ENCODE measurements at places on chromosomes 13 and 19.

DNA sequence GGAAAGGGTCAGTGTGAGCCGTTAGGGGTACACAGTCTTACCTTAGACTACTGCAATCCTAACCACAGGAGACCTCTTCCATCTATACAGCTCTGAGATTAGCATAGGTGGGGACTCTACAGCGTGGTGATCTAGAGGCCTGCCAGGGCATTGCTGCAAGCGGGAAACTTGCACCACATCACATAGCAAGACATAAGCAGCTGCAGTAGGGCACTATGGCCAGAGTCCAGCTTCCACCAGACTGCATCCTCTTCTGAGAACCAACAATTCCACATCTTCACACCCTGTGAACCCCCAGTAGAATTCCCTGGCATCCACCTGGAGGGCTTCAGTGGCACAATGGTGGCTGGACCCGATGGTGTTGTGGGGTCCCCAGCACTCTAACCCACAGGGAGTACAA is 1564.3 kb upstream of the PRR20A start:
- no peak for DNase-seq

DNA sequence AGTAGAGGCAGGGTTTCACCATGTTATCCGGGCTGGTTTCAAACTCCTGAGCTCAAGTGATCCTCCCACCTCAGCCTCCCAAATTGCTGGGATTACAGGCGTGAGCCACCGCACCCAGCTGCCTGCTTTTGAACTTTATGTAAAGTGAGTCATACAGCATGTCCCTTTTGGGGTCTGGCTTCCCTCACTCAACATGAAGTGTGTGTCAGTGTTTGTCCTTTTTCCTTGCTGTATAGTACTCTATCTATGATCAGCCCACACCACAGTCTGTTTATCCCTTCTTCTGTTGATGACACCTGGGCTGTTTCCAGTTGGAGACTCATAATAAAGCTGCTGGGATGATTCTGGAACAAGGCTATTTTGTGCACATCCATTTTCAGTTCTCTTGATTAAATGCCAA is 2.1 kb downstream of the SPIB start:
- no peak for DNase-seq

DNA sequence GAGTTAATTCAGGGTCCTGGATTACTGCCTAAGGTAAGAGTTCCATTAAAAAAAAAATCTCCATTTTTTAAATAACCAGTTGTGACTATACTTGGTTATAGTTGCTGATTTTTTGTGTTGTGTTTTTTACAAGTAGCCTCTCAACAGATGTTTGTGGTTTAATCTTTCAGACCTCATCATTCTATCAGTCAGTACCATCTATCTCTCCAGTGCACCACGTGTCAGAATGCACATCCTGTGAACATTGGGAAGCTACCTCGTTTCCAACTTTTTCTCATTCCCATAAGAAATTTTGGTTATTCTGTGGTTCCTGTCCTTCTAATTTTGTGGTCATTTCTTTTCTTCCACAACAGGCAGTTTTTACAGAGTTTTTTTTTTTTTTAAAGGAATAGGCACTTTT is 39.2 kb downstream of the WDFY2 start:
- no peak for DNase-seq

GRCh38 chr13:40981361-40981760 is 37.8 kb downstream of the ELF1 start:
- DNase-seq, result no peak

DNA sequence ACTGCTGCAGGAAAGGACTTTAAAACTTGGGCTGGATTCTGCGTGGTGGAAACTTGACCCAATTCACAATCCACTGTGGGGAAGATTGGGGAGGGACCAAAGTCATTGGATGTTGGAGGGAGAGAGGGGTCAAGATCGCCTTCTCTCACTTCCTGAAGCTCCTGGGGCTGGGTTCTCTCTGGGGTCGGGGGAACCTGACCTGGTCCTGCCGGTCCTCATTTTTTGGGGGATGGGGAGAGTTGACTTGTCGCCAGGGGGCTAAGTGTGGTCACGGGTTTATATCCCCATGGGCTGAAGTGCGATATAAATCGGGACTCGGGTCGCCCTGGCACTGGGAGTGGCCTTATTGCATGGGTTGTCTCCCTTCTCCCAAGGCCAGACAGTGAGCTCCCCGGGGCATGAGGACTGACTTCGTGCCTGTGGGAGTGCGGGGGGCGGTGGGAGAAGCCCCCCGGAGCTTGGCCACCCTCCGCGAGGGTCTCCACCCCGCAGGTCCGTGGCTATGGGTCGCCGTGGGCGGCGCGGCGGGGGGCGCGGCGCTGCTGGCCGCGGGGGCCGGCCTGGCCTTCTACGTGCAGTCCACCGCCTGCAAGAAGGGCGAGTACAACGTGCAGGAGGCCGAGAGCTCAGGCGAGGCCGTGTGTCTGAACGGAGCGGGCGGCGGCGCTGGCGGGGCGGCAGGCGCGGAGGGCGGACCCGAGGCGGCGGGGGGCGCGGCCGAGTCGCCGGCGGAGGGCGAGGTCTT is 6.3 kb downstream of the ICAM5 start:
- no peak for DNase-seq

- DNase-seq, result no peak
Observed at GRCh38 chr19:49042177-49042576, 1.5 kb upstream of the CGB5 start.

DNA sequence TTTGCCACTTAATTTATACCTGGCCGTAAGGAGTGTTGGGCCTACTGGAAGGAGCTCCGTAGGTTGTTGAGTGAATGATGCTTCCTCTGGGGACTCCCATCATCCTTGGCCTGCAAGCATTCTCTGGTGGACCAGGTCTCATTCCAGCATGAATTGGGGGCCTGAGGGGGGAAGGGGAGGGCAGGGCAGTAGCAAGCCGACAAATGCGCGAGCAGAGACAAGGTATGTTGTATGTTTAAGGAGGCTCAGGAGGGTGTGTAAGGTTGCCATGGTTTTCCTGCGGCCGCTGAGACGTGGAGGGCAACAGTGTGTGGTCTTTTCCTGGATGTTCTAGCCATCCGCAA is 749 bp downstream of the ZNF264 start:
- DNase-seq, result no peak

DNA sequence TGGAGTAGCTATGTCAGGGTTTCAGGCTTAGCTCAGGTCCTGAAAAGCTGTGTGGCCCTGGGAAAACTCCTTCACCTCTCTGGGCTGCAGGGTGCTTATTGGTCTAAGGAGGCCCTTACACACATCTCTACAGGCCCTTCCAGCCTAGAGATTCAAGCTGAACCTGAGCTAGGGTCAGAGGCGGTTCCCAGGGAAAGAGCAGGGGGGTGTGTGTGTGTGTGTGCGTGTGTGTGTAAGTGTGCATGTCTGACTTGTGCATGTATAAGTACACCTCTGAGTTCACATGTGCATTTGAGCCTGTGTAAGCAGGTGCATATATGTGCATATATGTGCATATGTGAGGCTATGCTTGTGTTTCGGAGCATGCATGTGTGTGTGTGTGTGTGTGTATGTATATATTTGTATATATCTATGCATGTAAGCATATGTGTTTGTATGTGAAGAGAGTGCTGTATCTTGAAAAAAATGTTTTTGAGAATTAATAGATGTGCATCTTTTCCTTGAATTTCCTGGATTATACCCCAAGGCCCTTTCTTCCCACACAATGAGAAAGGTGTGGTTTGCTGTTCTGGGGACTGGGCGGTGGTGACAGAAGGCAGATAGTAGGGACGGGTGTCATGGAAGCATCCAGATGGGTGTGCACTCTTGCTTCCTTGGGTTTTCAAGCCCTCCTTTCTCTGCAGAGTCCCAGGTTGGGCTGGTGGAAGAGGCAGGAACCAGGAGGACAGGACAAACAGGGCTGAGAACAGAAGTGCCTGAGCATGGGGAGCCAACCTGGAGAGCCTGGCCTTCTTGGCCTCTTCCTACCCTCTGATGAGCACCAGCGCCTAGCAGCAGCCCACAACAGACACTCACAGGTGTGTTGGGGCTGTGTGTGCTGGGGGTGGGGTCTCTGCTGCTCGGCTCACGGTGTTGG is 150.3 kb upstream of the TSHZ3 start:
- DNase-seq, result no peak

DNA sequence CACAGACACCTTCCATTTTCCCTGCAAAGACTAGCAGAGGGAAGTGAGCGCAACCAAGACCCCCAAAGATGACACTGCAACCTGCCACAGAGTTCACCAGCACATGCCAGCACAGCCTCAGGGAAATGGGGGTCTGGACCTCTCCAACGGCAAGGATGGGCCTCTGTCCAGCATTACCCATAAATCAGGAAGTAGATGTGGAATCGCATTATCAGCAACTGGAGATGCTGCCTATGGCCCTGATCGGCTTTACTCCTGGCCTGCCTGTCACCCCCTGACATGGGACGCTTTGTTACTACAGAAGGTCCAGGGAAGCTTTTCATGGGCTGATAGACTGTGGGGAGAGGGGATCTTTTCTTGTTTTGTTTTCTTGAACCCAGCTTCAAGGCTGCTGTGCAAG is 41.4 kb upstream of the POU2F2 start:
- no peak for DNase-seq

- DNase-seq, result no peak
Observed at GRCh38 chr19:2213799-2214198, 22.3 kb downstream of the PLEKHJ1 start.

- no peak for DNase-seq
Observed at GRCh38 chr13:83229574-83230305, 652.5 kb downstream of the SLITRK1 start.

DNA sequence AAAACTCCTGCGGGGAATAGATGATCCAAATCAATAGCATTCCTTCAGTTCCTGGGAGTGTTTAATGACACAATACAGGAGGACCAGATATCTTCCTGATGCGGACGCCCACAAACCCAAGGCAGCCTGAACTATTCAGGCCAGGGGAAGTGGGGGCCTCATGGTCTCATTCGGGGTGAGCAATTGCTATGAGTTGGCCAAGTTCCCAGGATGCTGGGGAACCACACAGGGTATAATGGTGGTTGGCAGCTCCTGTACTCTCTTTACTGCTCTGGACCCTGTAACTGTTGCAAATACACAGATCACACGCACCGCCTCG is 401.2 kb downstream of the IRS2 start:
- no peak for DNase-seq

- DNase-seq, result no peak
Observed at GRCh38 chr13:76638181-76638580, 248.0 kb downstream of the KCTD12 start.

DNA sequence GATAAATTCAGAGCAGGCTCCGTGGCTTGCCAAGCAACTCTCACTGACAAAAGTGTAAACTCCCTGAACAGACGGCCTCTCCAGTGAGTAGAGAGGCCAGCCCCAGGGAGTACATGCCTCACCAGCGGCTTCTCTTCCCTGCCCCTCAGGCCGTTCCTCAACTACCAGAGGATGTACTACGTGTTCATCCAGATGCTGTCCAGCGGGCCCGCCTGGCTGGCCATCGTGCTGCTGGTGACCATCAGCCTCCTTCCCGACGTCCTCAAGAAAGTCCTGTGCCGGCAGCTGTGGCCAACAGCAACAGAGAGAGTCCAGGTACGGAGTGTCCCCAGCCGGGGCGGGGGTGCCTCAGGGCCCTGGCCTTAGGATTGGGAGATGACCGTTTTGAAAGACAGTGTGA is 93.4 kb upstream of the MCF2L start:
- no peak for DNase-seq

- no peak for DNase-seq
Observed at GRCh38 chr13:24630851-24631620, 49.2 kb upstream of the ATP12A start.

- no peak for DNase-seq
Observed at GRCh38 chr13:107811233-107812013, 403.9 kb downstream of the LIG4 start.

- DNase-seq, result no peak
Observed at GRCh38 chr19:3494051-3494450, 6.4 kb downstream of the DOHH start.

DNA sequence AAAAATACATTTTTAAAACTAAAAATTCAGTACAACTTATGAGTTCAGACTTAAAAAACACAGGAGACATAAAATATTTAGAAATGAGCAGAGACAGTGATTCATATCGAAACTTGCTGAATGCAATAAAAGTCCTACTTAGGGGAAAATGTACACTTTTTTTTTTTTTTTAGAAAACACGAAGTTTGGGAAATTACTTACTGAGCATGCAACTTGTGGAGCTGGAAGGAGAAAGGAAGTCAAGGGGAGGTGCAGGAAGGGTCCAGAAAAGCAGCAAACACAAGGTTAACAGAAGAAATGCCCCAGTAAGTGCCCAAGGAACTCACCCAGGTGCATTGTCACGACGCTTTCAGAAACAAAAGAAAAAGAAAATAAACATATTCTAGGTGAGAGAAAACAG is 18.6 kb upstream of the LAIR1 start:
- DNase-seq, result no peak

DNA sequence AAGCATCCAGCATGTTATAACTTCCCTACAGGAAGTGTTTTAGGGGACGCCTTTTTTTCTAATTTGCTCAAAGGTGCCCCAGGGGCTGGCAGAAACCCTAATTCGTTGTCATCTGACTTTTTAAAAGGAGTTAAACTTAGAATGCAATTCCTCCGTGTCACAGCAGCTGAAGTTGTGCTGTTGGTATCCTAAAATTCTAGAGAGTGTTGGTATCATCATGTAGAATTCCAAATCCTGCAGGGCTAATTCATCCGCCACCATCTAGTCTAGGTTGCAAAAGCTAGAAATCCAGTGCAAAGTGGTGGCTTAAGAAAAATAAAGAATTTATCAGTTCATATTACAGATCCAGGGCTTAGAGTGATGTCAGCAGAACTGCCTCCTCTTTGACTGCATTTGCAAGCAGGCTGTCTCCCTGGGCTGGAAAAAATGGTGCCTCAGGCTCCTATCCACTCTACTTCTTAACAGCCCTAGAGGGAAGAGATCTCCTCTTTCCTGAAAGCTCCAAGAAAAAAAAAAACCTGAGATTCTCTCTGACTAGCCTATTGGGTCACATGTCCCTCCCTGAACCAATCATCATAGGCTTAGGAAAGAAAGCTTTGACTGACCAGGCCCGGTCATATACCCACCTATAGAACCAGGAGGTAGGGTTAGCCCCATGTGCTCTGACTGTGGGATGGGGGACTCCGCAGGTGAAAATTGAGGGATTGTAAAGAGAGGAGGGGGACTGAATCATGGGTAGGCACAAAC is 73.0 kb downstream of the MAP4K1 start:
- DNase-seq, result no peak

DNA sequence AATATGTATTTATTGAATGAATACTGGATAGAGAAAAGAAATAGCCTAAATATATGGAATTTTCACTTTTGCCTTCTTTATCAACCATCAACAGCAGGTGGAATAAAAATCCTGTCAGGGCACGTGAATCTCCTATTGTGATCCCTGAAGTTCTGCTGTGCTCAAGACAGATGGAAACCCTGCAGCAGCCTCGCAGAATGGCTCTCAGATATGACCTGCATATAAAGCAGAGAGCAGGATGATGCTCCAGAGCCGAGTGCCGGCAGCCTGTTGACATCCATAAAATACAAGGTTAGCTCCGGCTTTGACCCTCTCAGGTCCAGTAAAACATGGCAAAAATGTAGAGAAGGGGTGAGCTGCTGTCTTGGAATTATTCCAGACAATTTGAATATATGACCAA is 659.3 kb downstream of the DIAPH3 start:
- DNase-seq, result no peak

GRCh38 chr13:110236431-110236830 is 70.5 kb downstream of the COL4A1 start:
- no peak for DNase-seq

GRCh38 chr19:46351241-46352041 is 4.6 kb downstream of the PPP5C start:
- DNase-seq, result no peak

GRCh38 chr13:36124236-36124822 is 6.9 kb downstream of the DCLK1 start:
- no peak for DNase-seq

- DNase-seq, result no peak
Observed at GRCh38 chr19:888581-889385, 4.2 kb downstream of the MED16 start.
